Activated gamma-delta T cell (primary cell): ENCODE measurements at places on chromosomes 2 and 18.

GRCh38 chr2:211793690-211794089 is 744.9 kb downstream of the ERBB4 start:
- DNase-seq = no peak

- no peak for DNase-seq
Observed at GRCh38 chr2:54042341-54042740, 71.5 kb upstream of the PSME4 start.

- no peak for DNase-seq
Observed at GRCh38 chr2:120539937-120540718, 194.2 kb downstream of the INHBB start.

- DNase-seq = no peak
Observed at GRCh38 chr2:241324775-241325174, 9.1 kb downstream of the SEPTIN2 start.

DNA sequence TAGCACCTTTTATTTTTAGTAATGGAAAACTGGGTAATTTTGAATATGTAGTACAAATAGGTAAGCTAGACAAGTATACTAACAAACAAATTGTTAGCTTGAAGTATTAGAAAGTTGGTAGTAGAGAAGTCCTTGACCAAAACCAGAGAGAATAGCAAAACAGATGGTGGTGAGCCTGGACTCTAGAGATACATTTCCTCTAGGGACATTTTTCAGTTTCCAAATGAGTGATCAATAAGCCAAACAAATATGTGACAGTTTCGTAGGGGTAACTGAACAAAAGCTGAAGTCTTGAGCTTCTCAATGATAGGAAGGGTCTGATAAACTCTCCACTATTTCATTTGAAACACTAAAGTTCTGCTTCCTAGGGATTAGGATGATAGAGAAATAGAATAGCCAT is 692.0 kb upstream of the FAM98A start:
- no peak for DNase-seq

GRCh38 chr2:219679041-219679440 is 51.6 kb downstream of the SLC4A3 start:
- no peak for DNase-seq

GRCh38 chr2:195108182-195108581 is 548.8 kb upstream of the SLC39A10 start:
- DNase-seq = no peak
